ENCODE measurements at places on chromosomes 1 and 21.

DNA sequence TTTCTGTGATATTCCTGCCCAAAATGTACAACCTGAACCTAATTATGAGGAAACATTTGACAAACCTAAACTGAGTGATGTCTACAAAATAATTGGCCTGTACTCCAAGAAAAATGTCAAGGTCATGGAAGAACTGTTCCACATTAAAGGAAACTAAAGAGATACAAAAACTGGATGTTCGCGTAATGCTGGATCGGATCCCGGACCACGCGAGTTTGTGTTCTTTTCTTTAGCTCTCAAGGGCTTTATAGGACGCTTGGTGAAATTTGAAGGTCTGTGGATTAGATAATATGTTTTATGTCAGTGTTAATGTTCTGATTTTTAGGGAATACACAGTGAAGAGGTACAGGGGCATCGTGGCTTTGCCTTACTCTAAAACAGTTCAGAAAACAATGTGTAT lies 400.5 kb downstream of the CAMTA1 start:
- DNase-seq = no peak

- DNase-seq = no peak
Measured at GRCh38 chr1:160267284-160267991, 5.1 kb upstream of the DCAF8 start.

DNA sequence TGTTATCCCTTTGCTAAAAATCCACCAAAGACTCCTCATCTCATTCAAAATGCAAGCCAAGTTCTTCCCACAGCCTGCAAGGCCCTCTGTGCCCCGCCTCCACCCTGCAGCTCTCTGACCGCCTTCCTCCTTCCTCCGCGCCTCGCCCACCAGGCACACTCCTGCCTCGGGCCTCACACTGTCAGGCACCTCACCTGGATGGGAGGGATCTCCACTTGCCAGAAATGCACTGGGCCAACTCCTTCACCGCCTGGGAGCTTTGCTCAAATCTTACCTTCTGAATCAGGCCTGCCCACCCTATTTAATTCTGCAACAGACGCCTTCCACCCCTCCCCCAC lies 26.2 kb downstream of the PGBD5 start:
- DNase-seq = no peak

- DNase-seq = no peak
Measured at GRCh38 chr1:43963006-43963405, 6.8 kb upstream of the DPH2 start.

GRCh38 chr1:101300916-101301315 lies 64.1 kb downstream of the S1PR1 start:
- no peak for DNase-seq

DNA sequence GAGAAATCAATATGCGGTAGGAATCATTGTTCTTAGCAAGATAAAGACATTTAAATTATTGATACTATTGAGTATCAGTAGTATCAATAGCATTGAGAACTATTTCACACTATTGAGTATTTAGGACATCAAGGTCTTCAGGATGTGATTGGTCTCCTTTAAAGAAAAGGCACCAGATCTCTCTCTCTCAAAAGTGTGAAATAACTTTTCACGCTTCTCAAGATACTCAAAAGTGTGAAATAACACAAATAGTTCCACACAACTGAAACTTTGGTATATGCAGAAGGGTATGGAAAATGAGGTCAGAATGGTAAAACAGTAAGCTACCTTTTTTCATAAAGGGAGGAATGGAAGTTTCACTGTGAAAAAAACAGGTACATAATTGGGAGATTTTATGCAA lies 6.7 kb upstream of the PYHIN1 start:
- DNase-seq = no peak

DNA sequence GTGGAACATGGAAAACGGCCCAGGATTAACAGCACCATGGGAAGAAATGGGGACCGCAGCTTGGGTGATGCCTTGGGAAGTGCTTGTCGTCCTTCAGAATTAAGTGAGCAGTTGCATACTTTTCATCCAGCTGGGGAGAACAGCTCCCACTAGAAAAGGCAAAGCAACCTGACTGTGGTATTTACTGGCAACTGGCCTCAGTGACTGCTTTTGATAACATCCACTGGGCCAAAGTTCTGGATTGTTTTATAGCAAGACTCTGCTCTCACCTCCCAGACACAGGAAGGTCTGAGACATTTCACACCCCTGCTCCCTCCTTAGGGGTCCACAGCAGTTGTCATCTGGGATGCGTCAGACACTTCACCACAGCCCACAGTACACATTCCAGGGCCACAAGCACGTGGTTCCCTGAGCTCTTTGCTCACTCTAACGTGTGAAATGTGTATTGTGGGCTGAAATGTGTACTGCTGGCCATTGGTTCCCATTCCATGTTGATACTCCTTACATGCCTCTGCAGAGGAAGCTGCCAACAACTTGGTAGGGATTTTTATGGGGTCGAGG lies 6.6 kb downstream of the PAPPA2 start:
- DNase-seq = no peak

- no peak for DNase-seq
Measured at GRCh38 chr1:45172764-45173163, 33.6 kb downstream of the ZSWIM5 start.

DNA sequence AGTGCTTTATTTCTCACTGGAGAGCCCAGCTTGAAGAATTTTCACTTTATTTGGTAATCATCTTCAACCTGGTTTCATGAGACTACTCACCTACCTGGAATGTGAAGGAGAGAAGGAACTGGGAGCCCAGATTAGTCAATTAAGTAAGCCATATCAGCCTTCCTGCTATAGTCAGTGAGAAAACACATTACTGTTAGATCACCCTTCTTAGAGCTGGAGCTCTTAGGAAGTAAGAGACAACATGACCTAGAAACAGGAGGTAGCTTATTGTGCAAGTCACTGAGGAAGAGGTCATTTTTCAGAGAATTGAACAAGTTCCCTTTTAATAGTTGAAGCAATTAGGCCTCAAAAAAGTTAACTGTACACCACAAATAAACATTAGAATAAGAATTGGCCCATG lies 49.2 kb upstream of the TEKT2 start:
- DNase-seq = no peak

DNA sequence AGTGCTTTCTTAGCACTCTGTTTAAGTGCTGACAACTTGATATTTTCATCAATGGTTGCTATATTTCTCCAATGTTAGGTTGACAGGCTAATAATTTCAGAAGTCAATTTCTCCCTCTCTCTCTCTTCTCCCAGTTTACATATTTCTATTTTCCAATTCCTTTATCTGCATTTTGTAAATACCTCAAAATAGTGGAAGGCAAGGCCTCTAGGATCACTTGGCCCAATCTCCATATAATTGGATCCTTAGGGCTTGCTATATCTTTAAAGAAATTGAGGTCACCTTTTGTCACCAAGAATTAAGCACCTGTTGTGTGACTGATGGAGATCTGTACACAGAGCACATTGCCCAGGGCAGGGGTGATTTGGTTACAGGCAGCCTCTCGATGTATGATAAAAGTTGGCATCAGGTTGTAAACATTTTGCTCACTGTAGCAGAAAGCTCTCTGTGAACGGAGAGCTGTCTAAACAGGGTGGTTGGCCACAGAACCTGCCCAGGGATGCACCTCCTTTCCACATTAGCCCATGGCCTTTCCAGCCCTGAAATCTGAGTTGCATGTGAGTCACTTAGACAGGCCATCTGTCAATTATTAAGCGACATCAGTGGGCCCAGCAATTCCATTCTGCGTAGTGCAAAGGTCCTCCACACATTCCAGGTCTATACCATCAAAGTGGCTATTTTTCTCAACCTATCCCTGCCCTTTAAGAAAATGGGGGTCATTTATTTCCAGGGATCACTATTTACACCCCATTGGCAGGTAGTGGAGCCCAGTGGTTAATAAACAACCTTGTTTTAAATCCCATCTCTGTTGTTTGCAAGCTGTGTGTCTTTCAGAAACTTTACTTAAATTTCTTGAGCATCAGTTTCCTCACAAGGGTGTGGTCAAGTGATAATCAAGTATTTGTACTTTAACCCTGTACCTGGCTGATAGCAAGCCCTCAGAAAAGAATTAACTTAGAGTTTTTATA lies 29.1 kb upstream of the IRF2BP2 start:
- DNase-seq = no peak

GRCh38 chr1:116006486-116006964 lies 30.2 kb downstream of the SLC22A15 start:
- no peak for DNase-seq

DNA sequence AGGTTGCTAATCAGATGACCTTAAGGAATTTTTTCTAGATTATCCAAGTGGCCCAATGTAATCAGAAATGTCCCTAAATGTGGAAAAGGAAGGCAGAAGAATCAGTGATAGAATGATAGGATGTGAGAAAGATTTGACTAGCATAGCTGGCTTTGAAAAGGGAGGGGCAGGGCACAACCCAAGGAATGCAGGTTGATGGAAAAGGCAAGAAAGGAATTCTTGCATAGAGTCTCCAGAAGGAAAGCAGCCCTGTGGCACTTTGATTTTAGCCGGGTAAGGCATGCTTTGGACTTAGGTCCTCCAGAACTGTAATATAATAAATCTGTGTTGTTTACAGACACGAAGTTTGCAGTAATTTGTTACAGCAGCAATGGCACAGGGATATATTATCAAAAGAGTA lies 375.7 kb upstream of the B3GALT2 start:
- no peak for DNase-seq

- DNase-seq = no peak
Measured at GRCh38 chr21:33293136-33293535, 27.0 kb downstream of the IL10RB start.

DNA sequence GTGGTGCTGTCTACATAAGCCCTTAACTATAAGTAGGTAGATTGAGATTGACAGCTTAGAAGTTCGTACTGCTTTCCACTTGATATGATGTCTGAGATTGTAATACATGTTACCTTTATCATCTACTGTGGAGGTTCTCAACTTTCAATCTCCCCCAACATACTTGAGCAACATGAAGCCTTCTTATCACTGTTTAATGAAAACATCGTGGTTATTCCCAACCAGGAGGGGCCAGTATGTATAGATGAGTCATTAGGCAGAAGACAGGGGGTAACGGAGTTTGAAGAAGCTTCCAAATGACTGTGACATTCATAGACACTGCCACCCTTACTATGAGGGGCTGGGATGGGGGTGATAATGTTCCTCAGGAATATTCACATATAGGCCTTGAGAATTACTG lies 36.0 kb downstream of the CENPF start:
- DNase-seq = no peak

- no peak for DNase-seq
Measured at GRCh38 chr1:8754247-8754650, 63.2 kb downstream of the RERE start.

GRCh38 chr21:22345624-22346023 lies 1347.4 kb downstream of the NCAM2 start:
- DNase-seq = no peak

GRCh38 chr1:240314845-240315801 lies 223.4 kb downstream of the FMN2 start:
- DNase-seq = no peak

GRCh38 chr1:179888071-179888470 lies 6.0 kb downstream of the TOR1AIP1 start:
- DNase-seq = no peak

DNA sequence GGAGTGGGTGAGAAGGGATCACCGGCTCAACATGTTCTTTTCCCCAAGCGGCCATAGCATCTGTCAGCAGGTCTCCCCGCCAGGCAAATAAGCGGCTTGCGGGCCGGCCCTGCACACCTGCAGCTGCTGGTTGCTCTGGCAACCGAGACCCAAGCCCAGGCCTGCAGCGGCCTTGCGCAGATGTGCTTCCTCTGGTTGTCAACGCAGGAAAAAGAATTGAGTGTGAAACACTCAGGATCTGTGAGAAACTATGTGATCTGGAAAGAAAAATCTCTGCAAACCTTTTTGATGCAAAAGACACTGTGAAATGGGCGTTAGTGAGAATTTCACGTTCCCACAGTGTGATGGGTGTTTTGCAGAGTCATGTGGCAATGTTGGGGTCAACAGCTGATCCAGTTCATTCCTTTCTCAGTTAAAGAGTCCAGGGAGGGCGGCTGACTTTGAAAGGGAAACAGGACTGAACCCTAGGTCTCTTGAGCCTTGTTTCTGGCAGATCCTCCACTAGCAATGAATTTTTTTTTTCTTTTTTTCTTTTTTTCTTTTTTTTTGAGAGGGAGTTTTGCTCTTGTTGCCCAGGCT lies 28.4 kb downstream of the TOMM20 start:
- DNase-seq = no peak

DNA sequence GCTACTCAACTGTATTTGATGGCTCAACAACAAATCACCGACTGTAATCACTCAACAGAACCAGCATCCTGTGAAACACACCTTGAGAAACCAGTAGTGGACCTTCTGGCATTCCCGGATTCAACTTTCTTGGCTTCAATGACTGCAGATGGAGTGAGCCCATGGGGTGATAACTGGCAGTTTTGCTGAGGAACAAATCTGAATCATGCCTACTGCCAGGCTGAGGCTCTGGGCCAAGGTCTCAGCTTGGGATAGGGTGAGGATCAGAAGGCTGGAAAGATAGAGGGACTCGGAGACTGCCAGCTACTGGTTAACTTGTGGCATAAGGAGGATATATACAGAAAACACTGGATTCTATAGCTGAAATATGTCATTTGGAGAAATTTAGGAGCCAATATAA lies 63.5 kb upstream of the DIRAS3 start:
- DNase-seq = no peak

DNA sequence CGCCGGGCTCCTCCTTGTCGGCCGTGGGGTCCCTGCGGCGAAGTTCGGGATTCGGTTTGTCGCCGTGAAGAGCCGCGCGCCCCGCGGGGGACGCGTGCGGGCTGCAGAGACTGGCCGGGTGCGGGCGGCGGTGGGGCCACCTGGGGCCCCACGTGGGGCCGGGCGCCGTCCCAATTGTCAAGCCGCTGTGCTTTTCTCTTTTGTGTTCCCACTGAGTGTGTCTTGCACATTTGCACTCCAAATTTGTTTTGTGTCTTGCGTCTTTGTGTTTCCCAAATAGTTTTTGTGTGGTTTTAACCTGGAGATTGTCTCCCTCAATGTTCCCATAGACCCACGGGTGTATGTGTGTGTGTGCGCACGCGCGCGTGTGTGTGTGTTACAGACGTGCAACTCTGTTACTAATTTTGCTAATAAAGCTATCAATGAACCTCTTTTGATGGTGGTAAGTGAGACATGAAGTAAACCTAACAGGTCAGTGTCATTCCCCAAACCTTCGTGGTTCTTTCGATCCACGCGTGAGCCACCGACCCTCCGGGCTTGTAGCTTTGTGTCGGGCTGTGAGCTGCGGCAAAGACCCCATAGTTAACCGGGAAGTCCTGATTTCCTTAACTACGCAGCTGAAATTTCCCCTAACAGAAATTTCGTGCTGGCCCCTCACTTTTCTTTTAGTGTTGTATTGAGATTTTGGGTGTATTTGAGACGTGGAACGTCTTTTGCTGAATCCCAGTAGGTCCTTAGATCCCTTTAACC lies 708 bp downstream of the PRDM2 start:
- DNase-seq = no peak

- DNase-seq = no peak
Measured at GRCh38 chr1:178486100-178487069, 10.4 kb downstream of the CLEC20A start.

- DNase-seq = no peak
Measured at GRCh38 chr1:91889717-91890459, 3.9 kb upstream of the TGFBR3 start.

DNA sequence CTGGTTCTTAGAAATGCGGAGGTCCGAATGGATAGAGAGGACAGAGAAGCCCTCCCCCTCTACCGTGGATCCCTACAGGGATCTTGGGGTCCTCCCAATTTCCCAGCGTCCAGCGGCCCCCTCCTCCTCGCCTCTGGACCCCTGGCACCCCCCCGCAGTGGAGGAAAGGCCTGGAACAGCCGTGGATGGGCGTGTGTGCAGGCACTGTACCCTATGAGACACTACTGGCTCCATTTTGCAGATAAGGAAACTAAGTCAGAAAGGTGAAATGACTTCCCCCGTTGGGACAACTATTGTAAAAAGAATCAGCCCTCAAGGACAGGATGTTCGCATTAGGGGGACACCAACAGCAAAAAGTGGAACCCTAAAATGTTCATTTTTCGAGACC lies 931 bp upstream of the CLSTN1 start:
- no peak for DNase-seq
